Activated gamma-delta T cell treated with anti-CD3 and anti-CD28 coated beads, Interleukin-2, amount 50 U/mL, for 16 hours (primary cell): ENCODE measurements at places on chromosomes 1 and 21.

GRCh38 chr1:182147136-182147820 is 85.8 kb upstream of the ZNF648 start:
- DNase-seq: no peak

- DNase-seq: no peak
Observed at GRCh38 chr1:206866062-206866461, 639 bp downstream of the IL20 start.

DNA sequence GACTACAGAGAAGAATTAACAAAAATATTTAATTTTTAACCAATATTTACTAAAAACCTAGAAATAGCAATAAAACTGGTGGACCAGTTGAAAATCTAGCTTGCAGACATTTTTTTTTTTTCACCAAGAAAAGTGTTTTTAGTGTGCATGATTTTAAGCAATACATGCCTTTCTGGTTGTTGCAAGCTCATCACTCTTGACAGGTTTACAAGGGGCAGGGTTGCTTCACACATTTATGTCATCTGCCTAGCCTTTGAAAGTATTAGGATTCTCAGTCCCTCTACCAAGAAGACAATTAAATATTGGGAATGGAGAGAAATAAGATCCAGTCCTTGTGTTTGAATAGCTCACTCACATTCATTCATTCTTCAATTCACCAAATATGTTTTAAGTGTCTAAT is 53.8 kb upstream of the LYPLAL1 start:
- DNase-seq: no peak

GRCh38 chr21:34131586-34131985 is 58.2 kb downstream of the MRPS6 start:
- DNase-seq: no peak

DNA sequence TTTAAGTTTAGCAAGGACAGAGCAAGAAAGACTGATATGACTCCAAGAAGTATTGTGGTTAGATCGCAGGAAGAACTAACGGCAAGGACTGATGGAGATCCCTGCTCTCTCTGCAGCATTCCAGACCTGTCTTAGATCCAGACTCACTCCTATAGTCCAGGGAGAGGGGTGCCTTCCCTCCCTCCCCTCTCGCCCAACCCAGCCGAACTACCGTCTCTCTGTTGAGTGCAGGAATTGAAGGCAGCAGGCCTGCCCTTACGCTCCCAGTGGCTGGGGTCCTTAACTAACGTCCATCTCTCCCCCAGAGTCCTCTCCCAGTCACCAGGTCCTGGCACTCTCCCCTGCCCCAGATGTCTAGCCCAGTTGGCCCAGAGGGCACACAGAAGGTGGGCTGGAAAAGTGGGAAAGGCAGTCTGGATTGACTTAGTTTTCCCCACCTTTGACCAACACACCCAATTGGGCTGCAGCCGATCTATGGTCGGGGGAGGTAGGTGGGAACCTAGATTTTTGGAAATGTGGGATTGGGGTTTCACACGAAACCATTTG is 1.1 kb downstream of the CRABP2 start:
- no peak for DNase-seq

DNA sequence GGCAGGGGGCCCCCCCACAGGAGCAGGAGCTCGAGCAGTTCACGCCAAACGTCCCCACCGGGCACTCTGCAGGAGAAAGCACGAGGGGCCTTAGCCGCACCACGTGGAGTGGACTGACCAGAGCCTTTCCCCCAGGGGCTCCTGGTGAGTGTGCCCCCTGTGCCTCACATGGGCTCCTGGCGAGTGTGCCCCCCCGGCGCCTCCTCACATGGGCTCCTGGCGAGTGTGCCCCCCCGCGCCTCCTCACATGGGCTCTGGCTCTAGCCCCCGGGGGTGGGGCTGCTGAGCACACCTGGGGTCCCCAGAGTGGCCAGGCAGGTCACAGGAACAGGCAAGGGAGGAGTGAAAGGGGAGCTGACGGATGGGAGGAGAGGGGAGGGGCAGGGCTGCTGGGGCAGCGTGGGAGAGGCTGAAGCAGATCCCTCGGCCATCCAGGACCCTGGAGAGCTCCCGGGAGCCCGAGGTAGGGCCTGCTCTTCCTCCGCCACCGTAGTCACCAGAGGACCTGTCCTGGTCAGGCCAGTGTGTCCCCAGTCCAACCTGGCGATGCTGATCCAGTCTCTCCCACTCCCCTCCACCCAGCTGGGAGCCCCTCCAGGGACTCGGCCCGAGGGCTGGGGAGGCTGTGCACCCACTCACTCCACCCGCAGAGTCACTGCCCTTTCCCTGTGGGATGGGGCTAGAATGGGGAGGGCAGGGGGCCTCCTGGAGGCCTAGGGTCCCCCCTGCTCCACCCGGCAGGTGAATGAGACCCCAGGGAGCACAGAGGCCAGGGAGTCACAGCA is 47.6 kb downstream of the ARHGEF16 start:
- no peak for DNase-seq

DNA sequence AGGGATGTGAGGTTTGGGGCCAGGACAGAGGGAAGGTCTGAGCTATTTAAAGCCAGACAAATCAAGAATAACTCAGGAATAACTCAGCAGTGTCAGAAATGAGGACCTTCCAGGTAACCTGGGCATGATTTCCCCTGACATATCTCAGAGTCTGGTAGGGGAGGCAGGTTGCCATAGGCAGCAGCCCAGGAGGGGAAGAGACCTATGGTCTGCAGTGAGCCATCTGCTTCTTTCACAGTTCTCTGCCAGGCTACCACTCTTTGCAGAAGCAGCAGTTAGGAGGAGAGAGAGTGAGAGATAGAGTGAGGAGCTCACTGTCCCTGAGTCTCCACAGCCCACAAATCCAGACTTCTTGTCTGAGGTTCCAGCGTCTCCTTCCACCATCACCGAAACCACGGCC is 6.3 kb upstream of the VSIG8 start:
- no peak for DNase-seq

GRCh38 chr1:44798481-44799365 is 1.5 kb upstream of the PLK3 start:
- no peak for DNase-seq

DNA sequence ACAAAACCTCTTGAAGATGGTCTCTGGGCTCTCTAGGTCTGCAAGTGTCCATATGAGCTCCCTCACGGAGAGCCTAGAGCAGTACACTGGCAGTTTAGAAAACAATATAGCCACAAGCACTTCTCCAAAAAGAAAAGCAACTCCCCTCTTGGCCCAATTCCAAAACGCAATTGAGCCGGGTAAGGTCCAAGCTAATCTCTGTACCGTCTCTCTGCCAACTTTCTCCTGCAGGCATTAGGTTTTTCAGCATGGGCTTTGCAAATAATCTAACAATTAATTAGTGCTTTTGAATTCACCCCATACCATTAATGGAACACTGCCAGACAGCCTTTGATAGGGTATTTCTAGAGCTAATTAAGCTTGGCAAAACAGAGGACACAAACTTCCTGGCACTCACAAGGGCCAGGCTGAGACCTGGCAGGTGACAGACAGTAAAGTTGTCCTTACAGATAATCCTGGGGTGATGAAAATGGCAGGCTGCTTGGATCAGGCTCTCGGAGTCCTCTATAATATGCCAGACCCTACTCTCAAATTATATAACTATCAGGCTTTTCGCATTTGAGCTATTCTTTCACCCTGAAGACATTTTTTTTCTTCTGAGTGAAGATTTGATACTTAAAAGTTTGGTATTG is 39.8 kb downstream of the TGFBR3 start:
- no peak for DNase-seq

DNA sequence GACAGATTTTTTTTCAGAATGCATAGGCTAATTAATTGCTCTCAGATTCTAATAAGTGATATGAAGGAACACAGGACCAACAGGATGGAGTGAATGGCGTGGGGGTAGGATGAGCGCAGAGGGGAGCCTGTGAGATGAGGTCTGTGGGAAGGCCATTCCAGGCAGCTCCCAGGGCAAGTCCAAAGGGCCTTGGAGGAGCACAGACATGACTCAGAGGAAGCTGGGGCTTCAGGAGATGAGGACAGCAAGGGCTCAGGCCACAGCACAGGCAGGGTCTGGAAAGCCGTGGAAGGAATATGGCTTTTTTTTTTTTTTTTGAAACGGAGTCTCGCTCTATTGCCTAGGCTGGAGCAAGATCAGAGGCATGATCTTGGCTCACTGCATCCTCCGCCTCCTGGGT is 35.1 kb downstream of the FMN2 start:
- no peak for DNase-seq

GRCh38 chr1:151401860-151402259 is 2.5 kb downstream of the PSMB4 start:
- DNase-seq: no peak

DNA sequence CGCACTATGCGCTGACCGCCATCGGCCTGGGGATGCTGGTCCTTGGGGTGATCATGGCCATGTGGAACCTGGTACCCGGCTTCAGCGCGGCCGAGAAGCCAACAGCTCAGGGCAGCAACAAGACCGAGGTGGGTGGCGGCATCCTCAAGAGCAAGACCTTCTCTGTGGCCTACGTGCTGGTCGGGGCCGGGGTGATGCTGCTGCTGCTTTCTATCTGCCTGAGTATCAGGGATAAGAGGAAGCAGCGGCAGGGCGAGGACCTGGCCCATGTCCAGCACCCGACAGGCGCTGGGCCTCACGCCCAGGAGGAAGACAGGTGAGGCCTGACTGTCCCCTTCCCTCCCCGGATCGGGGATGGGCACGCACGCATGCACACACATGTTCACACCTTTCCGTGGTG is 31.9 kb upstream of the FHAD1 start:
- DNase-seq: no peak

- no peak for DNase-seq
Observed at GRCh38 chr1:23650344-23650990, 41.1 kb upstream of the RPL11 start.

- no peak for DNase-seq
Observed at GRCh38 chr21:36788120-36788638, 89.3 kb downstream of the SIM2 start.

- DNase-seq: no peak
Observed at GRCh38 chr1:40664791-40665190, 691 bp downstream of the RIMS3 start.

GRCh38 chr21:46032100-46032499 is 50.5 kb downstream of the COL6A1 start:
- DNase-seq: no peak
